ENCODE measurements at places on chromosomes 16 and 17.
A peak's percentile ranks its signal among the peaks of the same experiment; 100 is the strongest.

GRCh38 chr16:1511662-1512569 is 18.8 kb downstream of the TELO2 start:
- no peak for DNase-seq

GRCh38 chr17:50188921-50189549 is 12.4 kb downstream of the COL1A1 start:
- DNase-seq: no peak

GRCh38 chr17:10646392-10646990 is 10.6 kb downstream of the MYH3 start:
- DNase-seq: peak; percentile 68

DNA sequence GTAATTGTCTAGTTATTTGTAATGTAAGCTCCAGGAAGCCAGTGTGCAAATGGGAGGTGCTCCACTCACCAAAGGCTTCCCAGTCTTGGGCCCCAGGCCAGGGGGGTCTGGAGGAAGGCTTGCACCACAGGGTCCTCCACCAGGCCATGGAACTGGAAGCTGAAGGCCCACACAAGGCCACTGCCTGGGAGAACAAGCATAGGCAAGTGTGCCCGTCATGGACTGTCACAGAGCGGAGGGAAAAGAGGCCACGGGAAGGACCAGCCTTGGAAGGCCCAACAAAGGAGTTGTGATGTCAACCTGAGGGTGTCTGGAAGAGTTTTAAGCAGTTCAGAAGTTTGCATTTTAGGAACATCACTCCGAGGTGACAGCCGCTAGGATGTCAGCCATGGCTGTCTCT is 3.0 kb upstream of the SRRM2 start:
- DNase-seq: no peak

DNA sequence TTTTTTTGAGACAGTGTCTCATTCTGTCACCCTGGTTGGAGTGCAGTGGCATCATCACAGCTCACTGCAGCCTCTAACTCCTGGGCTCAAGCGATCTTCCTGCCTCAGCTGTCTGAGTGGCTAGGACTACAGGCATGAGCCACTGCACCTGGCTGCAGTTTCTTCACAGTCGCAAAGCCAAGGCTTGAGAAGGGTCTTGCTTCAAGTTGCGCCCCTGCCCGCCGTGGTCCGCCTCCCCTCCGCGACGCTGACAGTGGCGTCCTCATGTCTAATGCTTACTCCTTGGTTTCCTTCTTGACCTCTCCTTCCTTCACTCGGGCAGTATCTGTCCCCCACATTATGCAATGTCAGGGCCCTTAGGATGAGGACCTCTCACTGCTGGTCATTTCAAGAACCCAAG is 112.7 kb downstream of the ADCY9 start:
- DNase-seq: no peak

- DNase-seq: no peak
These were observed 506.0 kb downstream of the TMEM114 start for GRCh38 chr16:8084302-8084701.

DNA sequence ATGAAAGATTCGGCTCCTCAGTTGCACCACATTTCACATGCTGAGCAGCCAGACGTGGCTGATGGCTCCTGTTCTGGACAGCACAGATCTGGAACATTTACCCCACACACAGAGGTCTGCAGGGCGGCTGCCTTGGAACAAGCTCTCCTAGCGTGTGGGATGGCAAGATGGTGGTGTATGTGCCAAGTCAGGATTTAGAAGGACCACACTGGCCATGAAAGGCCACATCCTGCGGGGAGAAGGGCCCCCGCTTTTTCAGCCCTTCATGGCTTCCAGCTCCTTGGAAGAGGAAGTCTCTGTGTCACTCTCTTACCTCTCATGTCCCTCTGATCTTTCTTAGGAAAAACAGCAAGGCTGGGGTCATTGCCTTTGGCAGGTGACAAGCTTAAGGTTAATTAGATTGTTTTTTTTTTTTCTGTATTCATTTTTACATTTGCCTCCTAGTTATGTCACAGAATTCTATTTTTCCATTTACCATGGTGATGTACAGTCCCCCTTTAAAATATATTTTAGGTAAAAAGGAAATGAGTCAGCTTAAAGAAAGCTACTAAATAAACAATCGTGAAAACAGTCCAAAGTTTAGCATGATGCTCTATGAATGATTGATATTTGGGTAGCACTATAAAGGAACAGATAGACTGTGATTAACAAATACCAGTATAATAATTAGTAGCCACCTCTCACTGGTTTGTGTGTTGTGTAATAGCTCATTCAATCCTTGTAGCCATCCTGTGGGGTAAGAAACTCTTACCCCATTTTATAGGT is 396.6 kb downstream of the CPPED1 start:
- no peak for DNase-seq

DNA sequence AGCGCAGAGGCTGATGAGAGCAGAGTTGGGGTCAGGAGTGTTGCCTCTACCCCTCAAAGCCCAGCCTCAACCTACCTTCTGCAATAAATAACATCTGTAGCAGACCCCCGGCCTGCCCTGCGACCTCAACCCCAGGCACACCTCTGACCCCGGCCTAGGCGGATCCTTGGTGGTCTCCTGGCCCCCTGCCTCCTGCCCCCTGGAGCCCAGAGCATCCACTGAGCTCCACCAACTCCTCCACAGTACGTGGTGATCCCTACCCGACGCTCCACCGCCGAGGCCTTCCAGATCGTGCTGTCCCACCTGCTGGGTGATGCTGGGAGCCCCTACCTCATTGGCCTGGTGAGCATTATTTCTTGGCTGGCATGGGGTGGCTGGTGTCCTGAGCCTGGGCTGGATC is 1.9 kb upstream of the LAT start:
- DNase-seq: no peak

DNA sequence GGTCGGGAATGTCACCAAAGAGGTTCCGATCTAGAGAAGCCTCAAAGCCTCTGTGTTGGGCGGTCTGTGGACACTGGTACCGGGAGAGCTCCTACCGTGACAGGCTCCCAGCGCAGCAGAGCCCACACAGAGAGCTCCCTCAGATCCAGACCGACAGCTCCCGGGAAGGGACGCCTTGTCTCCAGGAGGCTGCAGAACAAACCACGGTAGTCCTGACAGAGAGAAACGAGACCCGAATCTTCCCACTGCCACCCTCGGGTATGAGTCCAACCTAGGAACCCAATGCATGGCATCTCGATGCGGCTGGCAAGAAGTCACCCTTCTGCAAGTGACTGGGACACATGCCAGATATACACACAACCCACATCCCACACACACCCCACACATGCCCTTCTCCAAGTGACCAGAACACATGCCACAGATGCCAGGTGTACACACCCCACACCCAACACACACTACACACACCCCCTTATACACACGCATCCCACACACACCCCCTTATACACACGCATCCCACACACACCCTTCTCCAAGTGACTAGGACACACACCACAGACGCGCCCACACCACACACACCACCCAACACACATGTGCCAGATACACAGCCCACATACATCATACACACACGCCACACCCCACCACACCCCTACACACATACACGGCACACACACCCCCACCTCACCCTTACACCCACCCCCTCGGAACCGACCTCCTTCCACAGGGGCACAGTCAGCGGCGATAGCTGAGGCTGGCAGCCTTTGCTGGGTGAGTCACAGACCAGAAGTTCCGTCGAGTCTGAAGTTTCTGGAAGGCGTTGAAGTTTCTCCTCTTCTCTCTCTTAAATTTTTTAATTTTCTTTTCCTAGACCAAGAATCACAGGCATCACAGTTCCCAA is 15.9 kb upstream of the CYTH1 start:
- DNase-seq: no peak

DNA sequence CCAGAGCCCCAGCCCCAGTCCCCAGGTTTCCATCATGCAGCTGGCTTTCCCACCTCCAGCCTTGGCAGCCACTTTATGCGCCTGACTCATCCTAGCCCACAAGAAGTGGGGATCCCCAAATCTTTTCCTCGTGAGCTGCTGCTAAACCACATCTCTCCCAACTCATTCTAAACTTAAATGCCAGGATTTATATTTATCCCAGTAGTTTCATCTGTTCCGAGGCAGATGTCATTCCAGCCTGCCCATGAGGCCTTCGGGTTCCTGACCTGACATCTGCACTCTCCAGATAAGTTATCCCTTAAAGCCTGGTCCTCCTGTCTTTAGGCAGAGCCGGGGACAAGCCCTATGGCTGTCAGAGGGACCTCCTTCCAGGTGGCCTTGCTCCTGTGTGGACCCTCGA is 16.6 kb downstream of the PLXDC1 start:
- DNase-seq: no peak

DNA sequence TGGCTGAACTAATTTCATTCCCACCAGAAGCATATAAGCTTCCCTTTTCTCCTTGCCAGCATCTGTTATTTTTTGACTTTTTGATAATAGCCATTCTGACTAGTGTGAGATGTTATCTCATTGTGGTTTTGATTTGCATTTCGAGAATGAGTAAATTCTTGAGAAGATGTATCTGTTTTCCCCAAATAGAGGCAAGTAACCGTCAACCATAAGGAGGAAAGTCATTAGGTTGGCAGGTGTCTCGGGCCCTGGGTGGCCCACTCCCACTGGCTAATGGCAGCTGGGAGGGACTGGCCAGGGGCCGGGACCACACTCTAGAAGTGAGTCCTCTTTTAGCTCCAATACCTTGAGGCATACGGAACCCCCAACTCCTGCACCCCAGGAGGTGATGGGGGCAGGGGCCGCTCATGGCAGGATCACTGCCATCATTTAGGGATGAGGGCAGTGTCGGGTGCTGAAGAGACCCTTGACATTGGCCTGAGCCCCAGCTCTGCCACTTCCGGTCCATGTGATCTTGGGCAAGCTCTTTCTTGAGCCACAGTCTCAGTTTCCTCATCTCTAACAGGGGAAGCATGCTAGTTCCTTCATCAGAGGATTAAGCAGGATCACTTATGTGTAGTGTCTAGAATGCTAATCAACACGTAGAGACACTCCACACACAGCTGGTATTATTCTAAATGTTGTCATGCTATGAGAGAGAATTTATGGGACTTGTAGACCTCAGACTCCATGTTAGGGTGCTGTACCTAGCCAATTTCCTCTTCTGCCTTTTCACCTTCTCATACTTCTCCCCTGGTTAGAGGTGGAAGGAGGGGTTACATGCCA is 44.3 kb downstream of the RGS9 start:
- DNase-seq: no peak

DNA sequence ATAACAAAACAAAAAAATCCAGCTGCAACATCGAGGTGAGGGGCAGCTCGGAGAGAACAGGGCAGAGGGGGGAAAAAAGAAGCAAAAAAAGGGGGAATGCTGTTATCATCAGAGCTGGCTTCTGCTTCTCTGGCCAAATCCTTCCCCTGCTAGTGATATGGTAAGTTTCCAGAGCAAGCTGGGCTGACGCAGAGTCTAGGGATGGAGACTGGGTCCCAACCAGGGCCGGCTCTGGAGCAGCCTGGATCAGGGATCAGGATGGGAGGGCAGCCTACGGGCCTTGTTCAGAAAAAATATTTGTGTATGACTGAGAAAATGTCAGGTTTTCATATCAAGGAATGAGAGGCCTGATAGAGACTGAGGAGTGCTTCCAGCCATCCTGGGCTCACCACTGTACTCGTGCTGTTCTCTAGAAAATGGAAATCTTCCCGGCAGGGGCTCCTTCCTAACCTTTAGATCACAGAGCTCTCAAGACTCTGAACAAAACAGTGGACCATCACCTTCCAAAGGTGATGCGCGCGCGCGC is 726 bp upstream of the C1QTNF1 start:
- DNase-seq: no peak

GRCh38 chr17:7413346-7413985 is 5.8 kb downstream of the NLGN2 start:
- no peak for DNase-seq

DNA sequence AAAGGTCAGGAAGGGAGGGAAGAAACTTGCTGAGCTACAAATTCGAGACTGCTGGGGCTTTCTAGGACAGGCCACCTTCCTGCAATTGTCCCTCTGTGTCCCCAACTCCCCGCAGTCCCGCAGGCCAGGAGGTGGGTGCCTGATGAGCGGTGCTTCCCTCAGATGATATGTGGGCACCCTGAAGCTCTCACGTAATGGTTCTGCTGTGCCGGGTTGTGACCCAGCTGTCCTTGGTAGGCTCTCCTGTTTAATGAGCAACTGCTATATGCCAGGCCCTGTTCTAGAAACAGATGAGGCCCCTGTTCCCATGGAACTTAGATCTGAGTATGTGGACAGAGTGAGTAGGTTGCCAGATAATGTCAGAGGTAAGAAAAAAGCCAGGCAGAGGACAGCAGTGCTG is 22.0 kb upstream of the MYO15B start:
- DNase-seq: no peak

DNA sequence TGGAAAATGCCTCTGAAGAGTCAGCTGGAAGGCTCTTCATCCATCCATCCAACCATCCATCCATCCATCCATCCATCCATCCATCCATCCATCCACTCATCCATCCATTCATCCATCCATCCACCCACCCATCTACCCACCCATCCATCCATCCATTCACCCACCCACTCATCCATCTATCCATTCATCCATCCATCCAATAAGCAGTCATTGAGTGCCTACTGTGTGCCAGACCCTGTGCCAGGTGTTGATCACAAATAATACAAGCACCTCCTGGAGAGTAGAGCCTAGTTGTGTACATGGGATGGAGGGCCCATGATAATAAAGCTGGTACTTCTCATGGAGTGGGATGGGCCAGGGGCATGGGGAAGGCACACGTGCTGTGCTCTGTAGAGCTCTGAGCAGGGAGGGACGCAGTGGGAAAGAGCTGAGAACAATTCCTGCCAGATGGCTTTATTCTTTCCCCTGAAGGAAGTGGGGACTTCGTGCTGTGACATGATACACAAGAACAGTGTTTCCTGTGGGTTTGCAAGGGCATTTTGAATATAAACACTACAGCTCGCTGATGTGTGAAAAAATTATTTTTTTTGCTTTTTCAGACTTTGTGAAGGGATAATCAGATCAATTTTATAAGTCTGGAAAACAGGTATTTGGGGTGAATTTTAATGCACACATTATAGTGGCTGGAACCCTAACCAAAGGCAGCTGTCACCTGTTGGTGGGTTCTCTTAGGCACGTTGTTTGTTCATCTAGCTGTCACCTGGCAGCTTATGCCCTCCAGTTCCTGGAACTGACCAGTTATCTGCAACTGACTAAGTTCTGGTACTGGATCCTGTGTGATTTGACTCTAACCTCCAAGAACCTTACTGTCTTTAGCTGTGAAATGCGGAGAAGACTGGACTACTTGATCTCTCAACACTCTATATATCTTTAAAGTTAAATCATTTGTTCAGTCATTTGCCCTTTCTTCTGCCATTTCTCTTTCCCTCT is 61.3 kb downstream of the PRKCB start:
- no peak for DNase-seq

GRCh38 chr17:60077672-60078519 is 825 bp downstream of the HEATR6 start:
- DNase-seq: peak; percentile 9

- no peak for DNase-seq
These were observed 71.3 kb downstream of the KANSL1 start for GRCh38 chr17:46121841-46122485.

- DNase-seq: no peak
These were observed 209.4 kb downstream of the IRX3 start for GRCh38 chr16:54077050-54077821.

- no peak for DNase-seq
These were observed 176.8 kb upstream of the ASIC2 start for GRCh38 chr17:33469911-33470310.

- no peak for DNase-seq
These were observed 525 bp downstream of the CD2BP2 start for GRCh38 chr16:30354423-30355143.

All from activated CD8-positive, alpha-beta memory T cell treated with anti-CD3 and anti-CD28 coated beads for 1 hour (primary cell).